BJ (cell line): ENCODE measurements at places on chromosomes 4 and X.

GRCh38 chr4:40685300-40685699, 55.6 kb upstream of the RBM47 start:
- no peak for DNase-seq

DNA sequence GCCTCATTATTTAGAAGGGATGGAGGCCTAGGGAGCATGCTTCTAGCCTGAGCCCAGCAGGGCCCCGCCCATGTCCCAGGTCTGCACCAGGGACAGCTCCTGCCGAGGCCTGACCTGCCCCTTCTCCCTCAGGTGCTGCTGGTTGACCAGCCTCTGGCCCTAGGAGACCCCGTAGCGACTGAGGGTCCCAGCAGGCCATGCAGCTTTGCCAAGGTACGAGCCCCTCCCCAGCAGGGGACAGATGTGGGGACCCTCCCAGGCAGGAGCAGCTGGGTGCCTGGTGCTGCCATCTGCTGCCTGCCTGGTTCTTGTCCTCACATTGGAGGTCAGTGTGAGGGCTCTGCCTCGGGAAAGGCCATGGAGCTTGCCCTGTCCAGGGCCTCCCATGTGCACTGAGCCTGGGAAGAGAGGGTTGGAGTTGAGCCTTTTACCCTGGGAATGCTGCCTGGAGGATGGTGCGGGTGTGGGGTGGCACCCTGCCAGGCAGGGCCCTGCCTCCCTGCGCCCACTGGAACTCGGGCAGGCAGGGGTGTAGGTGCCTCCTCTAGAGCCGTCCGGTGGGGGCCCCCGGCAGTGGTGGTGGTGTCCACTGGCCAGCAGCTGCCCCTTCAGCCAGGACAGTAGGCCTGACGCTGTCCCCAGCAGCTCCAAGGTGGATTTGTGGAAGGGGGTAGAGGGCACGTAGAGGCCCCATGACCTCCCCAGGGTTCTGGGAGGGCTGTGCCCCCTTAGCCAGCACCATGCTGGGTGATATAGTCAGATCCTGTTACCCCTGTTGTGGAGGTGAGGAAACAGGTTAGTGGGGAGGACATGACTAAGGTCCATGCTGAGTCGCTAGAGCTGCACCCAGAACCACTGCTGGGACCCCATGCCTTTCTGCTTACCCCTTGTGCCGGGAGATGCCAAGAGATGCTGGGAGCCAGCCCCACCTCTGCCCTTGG, 2.2 kb upstream of the MSANTD1 start:
- DNase-seq, result no peak

GRCh38 chr4:172975651-172976229, 192.9 kb upstream of the GALNT7 start:
- no peak for DNase-seq

- DNase-seq, result no peak
These were observed 38.5 kb upstream of the POU3F4 start for GRCh38 chrX:83469551-83469950.

GRCh38 chrX:49225858-49226257, 7.3 kb downstream of the CACNA1F start:
- DNase-seq, result no peak

DNA sequence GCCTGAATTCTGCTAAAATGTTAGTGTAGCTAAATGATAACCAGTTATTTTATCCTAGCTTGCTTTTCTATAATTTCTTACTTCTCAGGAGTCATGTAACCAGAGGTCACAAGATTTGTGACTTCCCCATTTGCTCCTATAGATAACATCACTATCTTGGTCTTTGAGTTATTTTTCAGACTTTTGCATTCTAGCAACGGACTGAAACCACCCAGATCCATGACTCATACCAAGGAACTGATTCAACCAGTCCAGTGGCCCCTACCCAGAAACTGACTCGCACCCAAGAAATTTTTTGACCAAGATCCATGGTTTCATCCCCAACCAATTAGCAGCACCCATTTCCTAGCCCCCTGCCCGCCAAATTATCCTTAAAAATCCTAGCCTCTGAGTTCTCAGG, 50.0 kb downstream of the IQCM start:
- peak; percentile 41 for DNase-seq

- no peak for DNase-seq
These were observed 1528.3 kb upstream of the AGA start for GRCh38 chr4:178970433-178971140.

GRCh38 chr4:1722551-1723118, 1.3 kb downstream of the TACC3 start:
- no peak for DNase-seq

GRCh38 chr4:40055511-40055862, 1.2 kb upstream of the N4BP2 start:
- no peak for DNase-seq
